ENCODE measurements at places on chromosomes 4 and X.
A peak's percentile ranks its signal among the peaks of the same experiment; 100 is the strongest.

DNA sequence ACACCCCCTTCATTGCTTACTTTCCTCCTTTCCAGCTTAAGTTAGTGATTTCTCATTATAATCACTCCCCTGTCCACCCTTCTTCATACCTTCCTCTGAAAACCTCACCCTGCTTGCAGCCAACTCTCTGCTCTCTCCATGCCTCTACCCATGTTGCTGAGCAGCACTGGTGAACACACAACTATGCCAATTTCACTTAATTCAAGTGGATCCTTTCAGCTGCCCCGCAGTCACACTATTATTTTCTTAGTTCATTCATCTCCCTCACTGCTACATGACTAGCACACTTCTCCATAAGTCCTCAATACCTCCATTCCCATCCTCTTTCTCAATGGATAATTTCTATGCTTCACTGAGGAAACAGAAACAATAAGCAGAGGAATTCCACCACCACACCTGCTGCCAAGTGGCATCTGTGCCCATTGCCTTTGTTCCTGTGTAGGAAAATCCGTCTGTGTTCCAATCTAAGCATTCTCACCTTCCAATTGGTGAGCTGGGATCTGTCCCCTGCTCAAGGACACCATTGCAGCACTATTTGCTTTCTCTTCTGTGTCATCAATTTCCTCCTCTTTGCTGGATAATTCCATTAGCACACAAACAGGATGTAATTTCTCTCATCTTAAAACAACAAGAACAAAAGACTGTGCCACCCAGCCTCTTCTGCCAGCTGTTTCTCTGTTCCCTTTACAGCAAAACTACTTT is 25.2 kb upstream of the PRSS48 start:
- DNase-seq, result peak; percentile 33

- DNase-seq, result no peak
Observed at GRCh38 chr4:184016759-184017668, 111.9 kb downstream of the STOX2 start.

DNA sequence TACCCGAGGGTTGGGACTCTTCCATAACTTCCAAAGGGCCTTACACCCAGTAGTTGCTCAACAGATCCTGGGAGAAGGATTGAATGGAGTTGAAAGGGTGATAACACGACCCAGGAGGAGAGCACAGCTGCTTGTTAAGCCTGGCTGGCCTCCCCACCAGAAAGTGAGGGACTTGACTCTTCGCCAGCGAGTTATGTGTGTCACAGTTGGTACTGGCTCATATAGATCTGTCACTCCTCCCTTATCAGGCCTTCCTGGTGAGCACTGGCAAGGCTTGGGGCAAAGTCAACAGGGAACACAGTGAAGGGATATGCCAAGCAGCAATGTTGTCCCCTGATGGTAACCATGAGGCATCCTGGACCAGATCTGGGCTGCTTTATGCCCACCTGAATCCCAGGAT is 35.8 kb downstream of the APLN start:
- DNase-seq, result no peak

DNA sequence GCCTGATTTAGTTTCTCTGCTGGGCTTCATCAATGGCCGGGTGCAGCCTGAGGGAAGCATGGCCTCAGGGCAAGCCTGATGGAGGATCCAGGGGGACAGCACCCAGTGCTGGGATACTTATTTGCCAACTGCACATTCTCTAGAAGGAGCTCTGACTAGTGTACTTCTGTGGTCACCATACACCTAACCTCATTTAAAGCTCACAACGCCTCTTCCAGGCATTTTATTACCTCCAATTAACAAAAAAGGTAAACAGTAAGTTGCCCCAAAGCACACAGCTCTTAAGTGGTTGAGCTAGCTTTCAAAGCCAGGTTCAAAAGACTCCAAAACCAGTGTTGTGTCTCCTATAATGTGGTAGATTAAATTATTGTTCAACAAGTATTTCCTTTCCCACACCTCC is 26.8 kb upstream of the ATXN3L start:
- no peak for DNase-seq

- no peak for DNase-seq
Observed at GRCh38 chrX:49276671-49277534, 7.3 kb downstream of the PPP1R3F start.

- no peak for DNase-seq
Observed at GRCh38 chr4:38855466-38855865, 1.2 kb downstream of the TLR6 start.

GRCh38 chrX:40058719-40059118 is 39.0 kb downstream of the BCOR start:
- DNase-seq, result no peak

DNA sequence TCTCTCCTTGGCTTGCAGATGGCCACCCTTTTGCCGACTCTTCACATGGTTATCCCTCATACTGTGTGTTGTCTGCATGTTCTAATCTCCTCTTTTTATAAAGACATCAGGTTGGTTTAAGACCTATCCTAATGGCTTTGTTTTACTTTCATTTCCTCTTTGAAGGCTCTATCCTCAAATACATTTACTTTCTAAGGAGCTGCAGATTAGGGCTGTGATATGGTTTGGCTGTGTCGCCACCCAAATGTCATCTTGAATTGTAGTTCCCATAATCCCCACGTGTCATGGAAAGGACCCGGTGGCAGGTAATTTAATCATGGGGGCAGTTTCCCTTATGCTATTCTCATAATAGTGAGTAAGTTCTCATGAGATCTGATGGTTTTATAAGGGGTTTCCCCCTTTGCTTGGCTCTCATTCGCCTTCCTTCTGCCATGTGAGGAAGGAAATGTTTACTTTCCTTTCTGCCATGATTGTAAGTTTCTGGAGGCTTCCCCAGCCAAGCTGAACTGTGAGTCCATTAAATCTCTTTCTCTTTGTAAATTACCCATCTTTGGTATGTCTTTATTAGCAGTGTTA is 204.5 kb downstream of the RELL1 start:
- no peak for DNase-seq

GRCh38 chrX:11781734-11782370 is 23.8 kb downstream of the MSL3 start:
- peak; percentile 0 for DNase-seq

GRCh38 chr4:169229571-169230028 is 41.2 kb downstream of the SH3RF1 start:
- no peak for DNase-seq

DNA sequence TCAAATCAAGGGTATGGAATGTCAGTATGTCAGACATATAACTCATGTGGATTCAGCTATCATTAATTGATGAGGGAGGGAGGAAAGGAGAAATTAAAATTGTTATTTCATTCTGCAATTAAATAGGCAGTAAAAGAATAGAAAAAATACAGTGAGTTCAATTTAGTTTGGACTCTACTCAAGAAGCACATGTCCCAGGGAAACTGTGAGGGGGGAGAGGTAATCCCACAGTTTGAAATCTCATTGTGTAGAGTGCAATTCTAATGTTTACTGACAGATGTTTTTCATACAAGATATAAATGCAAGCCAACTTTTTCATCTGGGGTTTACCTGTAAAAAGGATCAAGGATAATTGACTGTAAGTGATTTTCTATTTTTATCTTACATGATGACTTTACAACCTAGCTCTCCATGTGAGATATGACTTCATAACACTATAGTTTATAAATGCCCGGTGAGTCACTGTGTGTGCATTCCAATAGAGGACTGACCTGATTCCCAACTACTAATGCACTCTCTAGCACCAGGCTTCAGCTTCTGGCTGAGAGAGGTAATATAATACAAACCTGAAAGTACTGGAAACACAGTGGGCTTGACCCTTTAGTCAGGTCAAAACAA is 35.2 kb upstream of the SCD5 start:
- DNase-seq, result no peak

- no peak for DNase-seq
Observed at GRCh38 chr4:8188085-8188484, 11.0 kb upstream of the SH3TC1 start.

GRCh38 chr4:36363024-36363423 is 81.6 kb downstream of the DTHD1 start:
- no peak for DNase-seq

- DNase-seq, result no peak
Observed at GRCh38 chrX:20521222-20521621, 254.5 kb upstream of the RPS6KA3 start.

DNA sequence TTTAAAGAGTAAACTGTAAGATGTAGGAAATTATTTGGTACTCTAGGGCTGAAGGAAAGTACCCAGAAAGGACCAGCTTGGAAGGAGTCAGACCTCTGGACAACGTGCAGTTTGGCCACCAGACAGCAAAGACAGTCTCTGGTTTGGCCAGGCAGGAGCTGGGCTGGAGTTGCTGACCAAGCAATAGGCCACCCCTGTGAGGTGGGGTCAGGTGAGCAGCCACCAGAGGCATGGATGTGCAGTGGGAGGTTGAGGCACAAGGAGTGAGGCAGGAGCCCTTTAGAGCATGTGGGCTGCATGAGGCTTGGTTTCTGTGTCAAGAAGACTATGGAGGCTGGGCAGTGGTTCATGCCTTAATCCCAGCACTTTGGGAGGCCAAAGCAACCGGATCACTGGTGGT is 17.7 kb upstream of the MRFAP1 start:
- no peak for DNase-seq

DNA sequence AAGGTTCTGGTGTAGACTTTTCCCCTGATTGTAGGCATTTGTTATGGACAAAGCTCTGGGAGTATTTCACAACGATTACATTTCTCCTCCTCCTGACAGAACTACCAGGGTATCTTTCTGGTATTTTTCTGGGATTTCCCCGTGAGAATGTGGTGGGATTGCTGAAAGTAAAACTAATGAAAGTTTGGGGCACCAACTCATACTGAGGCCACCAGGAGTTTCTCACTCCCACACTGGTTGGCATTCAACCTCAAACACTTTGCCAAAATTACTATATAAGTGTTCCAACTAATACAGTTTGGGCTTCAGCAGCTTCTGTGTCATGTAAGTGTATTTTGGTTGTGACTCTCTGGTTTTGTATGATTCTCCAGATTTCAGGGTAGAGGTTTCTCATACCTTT is 855.1 kb downstream of the GLUD2 start:
- DNase-seq, result no peak

DNA sequence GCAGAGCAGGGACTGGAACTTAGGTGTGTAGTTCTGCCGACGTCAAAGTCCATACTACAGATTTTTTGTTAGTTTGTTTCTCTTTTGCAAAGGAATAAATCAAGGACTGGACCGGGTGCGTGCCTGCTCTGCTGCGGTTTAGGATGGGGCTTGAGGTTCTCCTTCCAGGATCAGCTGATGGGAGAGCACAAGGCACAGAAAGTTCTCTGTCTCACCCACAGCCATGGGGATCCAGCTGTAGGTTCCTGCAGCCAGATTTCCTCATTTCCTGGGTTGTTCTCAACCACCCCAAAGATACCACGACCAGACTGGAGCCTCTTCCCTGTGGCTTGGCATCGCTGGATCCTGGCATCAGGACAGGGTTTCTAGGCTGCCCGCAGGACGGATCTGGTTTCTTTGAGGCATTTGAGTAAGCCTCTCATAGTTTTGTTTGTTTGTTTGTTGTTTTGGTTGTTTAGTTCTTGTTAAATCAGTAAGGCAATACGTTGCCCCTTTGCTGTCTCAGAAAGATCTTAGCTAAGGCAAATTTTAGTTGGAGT is 789 bp upstream of the SRPX start:
- DNase-seq, result no peak

- DNase-seq, result no peak
Observed at GRCh38 chrX:40504801-40505605, 75.8 kb upstream of the ATP6AP2 start.

- no peak for DNase-seq
Observed at GRCh38 chr4:6125103-6125651, 75.2 kb downstream of the JAKMIP1 start.

- DNase-seq, result no peak
Observed at GRCh38 chr4:85569730-85570299, 94.9 kb downstream of the ARHGAP24 start.

DNA sequence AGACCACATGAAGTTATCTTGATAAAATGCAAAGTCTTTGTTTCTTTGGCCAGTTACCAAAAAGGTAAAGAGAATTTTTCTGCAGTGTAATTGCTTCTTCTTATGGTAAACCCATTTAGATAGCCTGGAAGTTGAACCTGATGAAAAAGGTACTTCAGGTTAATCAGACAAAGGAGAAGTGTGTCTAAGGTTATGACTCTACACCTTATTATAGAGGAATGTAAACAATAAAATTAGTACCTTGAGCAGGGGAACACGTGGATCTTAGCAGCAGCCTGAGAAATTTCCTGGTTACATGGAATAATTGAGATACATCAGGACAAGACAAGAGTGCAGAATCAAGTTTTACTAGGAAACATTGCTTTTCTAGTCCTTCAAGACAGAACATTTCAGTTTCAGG is 70.8 kb downstream of the RAP1GDS1 start:
- DNase-seq, result no peak

GRCh38 chr4:169745291-169745690 is 12.5 kb downstream of the HPF1 start:
- DNase-seq, result no peak

GRCh38 chrX:97446298-97446882 is 562.7 kb downstream of the RPA4 start:
- peak; percentile 6 for DNase-seq

DNA sequence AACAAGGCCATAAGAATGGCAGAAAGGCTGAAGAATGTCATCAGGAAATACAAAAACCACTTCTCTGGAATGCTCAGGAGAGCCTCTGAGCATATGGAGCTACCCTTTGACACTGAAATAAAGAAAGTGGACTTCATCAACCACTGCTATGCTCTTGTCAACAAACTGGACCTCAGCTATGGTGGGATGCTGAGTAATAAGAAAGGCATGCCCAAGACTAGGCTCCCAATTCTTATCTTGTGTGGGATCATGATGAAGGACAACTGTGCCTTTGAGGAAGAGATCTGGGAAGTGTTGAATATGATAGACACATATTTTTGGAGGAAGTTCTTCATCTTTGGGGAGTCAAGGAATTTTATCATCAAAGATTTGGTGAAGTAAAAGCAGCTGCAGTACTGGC is 86.9 kb upstream of the MAGEB16 start:
- DNase-seq, result no peak

DNA sequence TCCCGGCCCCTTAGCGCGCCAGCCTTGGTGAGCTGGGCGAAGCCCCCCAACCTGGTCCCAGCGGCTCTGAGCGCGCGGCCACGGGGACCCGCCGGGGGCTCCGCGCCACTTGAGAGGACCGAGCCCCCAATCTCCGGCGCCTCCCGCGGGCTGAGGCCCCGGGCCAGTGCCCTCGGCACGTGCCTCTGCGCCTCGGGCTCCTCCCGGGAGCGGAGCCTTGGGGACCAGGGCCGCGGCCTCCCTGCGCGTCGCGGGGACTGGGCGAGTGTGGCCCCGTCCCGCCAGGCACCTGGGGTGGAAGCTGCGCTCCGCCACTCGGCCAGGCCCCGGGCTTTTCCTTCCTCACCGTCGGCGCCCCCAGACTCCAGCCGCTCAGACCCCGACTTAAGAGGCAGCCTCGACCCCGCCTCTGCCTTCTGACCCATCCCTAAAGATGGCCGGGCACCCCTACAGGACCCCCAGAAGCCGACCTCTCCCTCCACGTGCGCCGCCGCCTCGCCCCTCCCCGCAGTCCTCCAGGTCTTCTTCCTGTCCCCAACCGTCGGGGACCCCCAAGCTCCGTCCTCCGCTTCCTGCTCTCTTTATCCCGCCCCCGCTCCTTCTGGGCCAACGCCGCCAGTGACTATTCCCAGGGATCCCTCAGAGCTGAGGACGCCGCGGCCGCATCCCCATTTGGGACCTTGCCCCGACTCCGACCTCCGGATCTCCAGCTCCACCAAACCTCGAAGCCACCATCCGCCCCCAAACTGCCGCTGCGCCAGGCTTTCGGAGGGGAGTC is 752 bp downstream of the ERAS start:
- DNase-seq, result no peak
